ENCODE measurements at places on chromosomes 1 and 21.

GRCh38 chr1:247118946-247119446, 14.8 kb upstream of the ZNF669 start:
- DNase-seq = peak; percentile 36

- DNase-seq = no peak
Measured at GRCh38 chr1:40003156-40004093, 37.1 kb upstream of the CAP1 start.

- no peak for DNase-seq
Measured at GRCh38 chr1:53637511-53638359, 101.2 kb downstream of the GLIS1 start.

DNA sequence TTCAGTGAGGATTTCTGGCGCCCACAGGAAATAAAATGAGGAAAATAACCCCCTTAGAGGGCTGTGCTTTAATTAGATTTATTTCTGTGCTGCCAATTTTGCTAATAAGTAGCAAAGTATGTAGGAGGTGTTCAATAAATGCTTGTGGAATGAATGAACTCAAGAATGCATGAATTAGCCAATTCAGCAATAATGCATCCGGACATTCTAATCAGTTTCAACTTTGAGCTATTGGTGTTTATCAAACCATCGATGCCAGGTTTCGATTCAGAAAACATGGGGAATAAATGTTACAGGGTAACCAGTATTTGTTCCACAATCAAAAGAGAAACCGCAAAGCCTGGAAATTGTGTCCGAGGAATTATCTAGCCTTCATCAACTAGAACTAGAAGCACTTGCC, 353.2 kb downstream of the NTNG1 start:
- no peak for DNase-seq

DNA sequence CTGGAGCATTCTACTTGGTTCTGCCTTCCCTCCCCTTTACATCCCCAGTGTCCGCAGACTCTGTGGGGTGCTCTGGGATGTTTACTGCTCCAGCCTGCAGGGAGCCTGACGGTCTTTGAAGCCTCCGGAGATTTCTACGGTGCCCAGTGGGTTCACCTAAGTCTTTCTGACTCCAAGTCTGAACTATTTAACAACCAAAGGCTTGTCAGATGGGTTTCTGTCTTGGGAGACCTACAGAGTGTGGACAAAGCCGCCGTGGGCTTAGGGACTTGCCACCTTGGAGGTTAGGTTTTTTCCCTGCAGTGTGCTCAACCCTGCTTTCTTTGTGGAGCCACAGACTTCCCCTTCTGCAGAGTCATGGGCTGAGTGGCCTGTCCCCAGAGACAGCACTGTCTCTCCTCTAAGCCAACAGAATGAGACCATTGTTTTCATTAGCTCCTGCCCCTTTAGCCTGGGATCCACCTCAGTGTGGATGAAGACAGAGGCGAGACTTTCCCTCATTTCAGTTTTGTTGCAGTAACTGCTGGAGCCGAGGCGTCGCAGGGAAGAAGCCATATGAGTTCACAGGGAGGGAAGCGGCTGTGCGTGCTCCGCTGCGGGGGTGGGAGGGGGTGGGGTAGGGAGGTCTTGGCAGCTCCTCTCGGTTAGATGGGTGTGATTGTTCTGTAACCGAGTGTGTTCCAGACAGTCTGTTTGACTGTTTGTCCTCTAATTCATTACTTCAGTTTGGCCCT, 120.7 kb downstream of the CNIH3 start:
- DNase-seq = peak; percentile 72

- DNase-seq = no peak
Measured at GRCh38 chr1:239308701-239309333, 77.6 kb upstream of the CHRM3 start.

DNA sequence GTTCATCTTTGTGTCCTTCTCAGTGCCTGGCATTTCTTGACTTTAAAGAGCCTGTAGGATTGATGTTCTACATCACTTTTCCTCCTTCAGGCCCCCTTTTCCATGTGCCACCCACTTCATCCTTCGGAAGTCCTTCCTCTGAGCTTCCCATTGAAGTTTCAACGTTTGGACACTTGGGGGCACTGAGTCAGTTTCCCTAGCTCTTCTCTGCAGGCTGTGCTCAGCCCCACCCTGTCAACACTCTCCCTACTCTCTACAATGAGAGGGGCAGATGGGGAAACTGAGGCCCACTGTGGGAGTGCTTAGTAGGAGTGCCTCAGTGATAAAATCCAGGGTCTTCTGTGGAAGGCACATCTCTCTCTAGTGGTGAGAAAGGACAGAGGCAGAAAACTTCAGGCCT, 11.9 kb downstream of the KCNJ10 start:
- peak; percentile 14 for DNase-seq

DNA sequence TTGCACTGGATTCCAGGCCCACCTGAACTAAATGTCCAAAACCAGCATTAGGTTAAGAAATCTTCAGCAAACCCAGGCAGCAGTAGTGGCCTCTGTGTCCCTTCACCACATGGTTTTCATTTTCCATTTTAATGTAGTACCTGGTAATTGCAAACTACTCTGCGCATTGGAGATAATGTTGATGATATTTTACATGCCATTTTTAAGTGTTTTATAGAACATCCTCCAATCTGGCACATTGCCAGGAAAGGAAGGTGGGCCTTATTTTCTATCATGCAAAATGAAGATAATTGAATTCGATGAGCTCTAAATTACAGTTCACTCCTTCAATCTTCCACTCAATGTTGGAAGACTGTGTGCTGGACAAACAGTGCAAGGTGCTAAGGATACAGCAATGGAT, 89.5 kb downstream of the ZC3H11B start:
- DNase-seq = no peak

DNA sequence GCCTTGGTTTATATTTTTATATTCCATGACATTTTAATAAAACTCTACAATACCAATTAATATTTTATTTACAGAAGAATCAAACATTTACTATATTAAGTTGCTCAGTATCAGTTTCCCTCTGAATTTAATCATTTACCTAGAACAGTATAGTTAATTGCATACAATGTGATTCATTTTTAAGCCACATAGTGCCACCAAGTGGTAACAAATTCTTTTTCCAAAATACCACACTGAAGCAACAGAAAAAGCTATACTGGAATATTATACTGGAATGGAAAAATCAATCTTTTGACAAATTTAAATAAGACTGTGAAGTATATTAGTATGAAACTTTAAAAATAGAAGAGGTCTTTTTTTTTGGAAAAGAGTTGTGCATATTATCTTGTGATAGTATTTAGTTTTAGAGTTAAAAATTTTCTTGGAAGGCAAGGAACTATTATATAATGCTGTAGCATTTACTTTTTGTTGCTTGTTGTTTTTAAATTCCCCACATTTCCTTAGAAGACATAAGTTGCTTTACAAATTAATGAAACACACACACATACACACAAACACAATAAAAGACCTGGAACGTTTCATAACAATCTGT, 57.3 kb downstream of the ZNF644 start:
- peak; percentile 53 for DNase-seq

DNA sequence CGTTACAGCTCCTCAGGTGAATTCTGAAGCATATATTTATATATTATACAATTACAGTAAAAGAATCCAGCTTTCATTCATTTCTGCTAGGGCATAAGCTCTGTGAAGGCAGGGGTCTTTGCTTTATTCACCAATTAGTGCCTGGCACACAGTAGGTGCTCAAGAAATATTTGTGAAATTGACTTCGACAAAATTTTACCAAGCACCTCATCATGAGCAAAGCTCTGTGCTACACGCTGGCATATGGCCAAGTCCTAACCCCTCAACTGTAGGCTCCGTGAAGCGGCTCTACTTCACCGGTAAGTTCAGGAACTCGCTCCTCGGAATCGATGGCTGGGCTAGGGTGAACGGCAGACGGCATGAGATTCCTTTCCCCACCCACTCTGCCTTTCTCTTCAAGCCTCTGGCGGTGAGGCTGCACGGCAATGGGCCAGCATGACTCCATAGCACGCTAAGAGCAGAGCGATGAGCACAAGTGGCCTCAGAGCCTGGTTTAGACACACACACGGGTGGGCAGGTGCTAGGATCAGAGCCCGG, 8.7 kb downstream of the C1orf174 start:
- no peak for DNase-seq
